ENCODE measurements at places on chromosomes 7 and 10. TPM values are rescaled to one million over a fixed set of nuclear protein-coding genes. Genes with fewer than 3 reads are reported as not detected.

LRRD1 gene
- not detected for total RNA-seq

GLI3 gene
- 33.0 TPM for total RNA-seq

PTN gene
- total RNA-seq, result 207 TPM

FASTK gene
- 71.0 TPM for total RNA-seq

DNA sequence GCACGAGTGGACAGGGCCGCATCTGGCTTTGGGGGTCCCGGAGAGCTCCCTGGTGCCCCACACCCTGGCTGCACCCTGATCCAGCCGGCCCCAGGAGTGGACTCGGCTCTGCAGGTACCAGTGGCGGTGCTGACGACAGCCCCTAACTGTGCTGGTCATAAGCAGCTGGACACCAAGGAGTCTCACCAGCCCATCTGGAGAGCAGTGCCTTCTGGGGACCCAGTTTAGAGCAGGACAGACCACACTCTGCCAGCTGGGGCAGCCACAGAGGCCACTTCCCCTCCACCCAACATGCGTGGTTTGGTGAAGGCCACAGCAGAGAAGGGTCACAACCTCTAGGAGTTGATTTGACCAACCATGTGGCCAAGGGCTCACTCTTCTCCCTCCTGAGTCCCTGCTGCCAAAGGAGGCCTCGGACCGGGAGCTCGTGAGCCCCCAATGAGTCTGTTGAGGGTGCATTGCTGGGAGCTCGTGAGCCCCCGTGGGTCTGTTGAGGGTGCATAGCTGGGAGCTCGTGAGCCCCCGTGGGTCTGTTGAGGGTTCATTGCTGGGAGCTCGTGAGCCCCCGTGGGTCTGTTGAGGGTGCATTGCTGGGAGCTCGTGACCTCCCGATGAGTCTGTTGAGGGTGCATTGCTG, 16.0 kb upstream of the INPP5A start:
- no peak for DNase-seq

CAMK1D gene
- total RNA-seq, result 8.8 TPM

- no peak for DNase-seq
Observed at GRCh38 chr7:72112992-72113391, 299.1 kb downstream of the CALN1 start.

DNA sequence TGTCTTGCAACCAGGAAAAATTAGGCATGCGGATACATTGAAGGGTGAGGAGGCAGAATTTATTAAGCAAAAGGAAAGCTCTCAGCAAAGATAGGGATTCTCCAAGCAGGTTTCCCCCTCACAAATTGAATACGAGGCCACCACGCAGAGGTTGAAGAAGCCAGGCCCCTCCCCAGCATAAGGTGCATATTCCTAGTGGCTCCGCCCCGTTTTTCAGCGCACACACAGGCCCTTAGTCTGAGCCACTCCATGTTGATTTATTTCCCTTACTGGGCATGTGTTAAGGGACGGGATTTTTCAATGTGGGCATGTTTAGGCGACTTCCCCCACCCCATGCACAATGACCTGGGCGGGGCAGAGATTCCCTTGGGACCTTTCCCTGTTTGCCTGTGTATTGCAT, 24.9 kb downstream of the PPP2R2D start:
- no peak for DNase-seq

TMEM213 gene
- not detected for total RNA-seq

TAS2R3 gene
- 1.2 TPM for total RNA-seq

DNA sequence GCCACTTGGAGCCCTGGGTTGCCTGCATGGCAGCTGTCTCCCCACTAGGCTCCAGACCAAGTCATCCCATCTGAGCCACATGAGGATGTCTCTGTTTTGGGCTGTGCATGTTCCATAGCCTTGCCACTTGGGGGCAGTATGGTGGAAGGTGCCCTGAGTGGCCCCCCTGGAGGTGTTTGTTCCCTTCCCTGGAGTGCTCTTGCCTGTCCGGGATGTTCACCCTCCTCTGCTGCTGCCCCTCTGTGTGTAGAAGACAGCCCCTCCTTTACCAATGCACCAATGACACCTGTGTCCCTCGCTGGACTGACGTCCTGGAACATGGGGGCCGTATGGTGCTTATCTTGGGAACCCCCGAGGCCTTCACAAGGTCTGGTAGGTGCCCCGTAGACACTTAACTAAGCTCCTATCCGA, 100.2 kb downstream of the ACTR3B start:
- peak; percentile 28 for DNase-seq

- no peak for DNase-seq
Observed at GRCh38 chr10:22427101-22427500, 81.8 kb downstream of the SPAG6 start.

DNA sequence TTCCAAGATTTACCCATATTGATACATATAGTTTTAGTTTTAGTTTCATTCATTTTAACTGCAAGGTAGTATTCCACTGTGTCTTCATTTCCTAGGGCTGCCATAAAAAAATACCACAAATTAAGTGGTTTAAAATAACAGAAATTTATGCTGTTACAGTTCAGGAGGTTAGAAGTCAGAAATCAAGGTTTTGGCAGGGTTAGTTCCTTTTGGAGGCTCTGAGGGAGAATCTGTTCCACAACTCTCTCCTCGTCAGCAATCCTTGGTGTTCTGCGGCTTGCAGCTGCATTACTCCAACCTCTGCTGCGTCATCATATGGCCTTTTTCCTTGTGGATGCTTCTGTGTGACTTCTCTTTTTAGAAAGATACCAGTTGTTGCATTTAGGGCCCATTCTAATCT, 176.2 kb downstream of the DNAJC1 start:
- no peak for DNase-seq

TMEM184A gene
- total RNA-seq, result 0.22 TPM

POT1 gene
- total RNA-seq, result 108 TPM

DNA sequence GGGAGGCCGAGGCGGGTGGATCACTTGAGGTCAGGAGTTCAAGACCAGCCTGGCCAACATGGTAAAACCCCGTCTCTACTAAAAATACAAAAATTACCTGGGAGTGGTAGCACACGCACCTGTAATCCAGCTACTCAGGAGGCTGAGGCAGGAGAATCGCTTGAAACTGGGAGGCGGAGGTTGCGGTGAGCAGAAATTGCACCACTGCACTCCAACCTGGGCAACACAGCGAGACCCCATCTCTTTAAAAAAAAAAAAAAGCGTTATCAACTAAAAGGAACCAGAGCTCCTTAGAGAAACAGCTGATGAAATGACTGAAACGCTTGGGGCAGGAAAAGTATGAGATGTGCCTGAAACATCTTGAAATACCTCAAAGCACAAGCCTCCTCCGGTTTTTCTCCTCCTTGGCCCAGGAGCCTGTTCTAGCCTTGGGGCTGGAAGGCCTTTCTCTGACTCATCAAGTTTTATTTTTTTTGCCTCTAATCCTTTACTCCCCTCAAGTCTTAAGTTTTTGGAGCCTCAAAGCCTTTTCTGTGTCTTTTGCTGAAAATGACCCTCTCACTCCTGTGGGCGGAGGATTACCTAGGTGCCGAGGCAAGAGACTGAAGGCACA, 2.6 kb upstream of the METTL27 start:
- DNase-seq, result no peak

PIP4K2A gene
- 37.6 TPM for total RNA-seq

- DNase-seq, result no peak
Observed at GRCh38 chr10:85612378-85612775, 754.2 kb downstream of the GRID1 start.

GRCh38 chr10:121886997-121887622, 40.7 kb downstream of the ATE1 start:
- peak; percentile 82 for DNase-seq

DNA sequence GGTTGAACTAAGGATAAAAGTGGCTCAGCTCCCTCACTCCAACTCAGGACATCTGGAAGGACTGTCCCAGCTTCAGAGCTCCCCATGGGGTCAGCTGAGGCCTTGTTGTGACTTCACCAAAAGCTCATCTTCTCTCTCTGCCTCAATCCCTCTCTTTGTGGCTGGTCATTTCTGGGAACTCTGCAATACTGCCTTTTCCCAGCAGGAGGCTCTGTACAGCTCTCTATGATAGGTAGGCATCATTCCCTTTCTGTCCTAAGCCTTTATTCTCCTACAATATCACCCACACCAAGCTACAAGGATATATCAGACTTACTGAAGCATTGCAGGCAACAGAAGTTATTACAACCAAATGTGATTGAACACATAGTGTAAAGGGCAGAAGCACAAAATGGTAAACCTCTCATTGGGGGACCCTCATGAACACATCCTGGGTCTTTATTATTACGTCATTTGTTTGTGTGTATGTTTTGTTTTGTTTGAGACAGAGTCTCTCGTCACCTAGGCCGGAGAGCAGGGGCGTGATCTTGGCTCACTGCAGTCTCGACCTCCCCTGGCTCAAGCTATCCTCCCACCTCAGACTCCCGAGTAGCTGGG, 36.7 kb upstream of the PRPS1L1 start:
- peak; percentile 46 for DNase-seq

DNA sequence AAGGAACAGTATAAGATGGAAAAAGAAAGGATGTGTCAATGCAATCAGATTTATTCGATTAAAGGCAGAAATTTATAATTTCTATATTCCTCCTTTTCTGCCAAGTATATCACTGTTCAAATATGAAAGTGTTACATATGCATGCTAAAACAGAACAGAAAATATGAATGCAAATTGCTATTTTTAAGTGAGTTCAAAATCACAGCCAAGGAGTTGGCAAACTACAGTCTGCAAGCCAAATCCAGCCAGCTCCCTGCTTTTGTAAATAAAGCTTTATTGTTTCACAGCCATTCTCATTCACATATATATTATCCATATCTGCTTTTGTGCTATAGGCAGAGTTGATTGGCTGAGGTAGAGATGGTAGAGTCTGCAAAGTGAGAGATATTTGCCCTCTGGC, 747.2 kb downstream of the ANKRD7 start:
- no peak for DNase-seq

GRCh38 chr10:80160361-80161320, 28.1 kb downstream of the PLAC9 start:
- no peak for DNase-seq

DNA sequence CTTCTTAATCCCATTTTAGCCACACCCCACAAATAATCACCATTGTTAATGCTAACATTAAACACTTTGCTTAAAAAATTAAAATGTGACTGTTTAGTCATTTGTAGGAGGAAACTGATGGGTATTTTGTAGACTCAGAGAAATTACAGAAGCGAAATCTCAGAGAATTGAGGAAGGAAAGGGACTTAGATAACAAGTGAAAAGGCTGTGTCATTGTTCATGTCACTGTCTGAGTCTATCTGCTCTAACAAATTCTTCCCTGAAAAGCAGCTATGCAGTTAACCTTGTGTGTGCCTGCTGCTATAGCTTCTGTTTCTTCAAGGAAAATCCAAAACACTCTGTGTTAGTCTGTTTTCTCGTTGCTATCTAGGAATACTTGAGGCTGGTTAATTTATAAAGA, 40.9 kb upstream of the PLXDC2 start:
- DNase-seq, result no peak

GRCh38 chr10:47183704-47184041, 116.3 kb upstream of the GDF10 start:
- no peak for DNase-seq

- peak; percentile 62 for DNase-seq
Observed at GRCh38 chr10:60572511-60573194, 183.0 kb upstream of the ANK3 start.

GRCh38 chr7:57388761-57389160, 61.2 kb upstream of the ZNF716 start:
- no peak for DNase-seq

PTPN20 gene
- not detected for total RNA-seq

- DNase-seq, result no peak
Observed at GRCh38 chr7:19213746-19214145, 68.5 kb upstream of the FERD3L start.

DNA sequence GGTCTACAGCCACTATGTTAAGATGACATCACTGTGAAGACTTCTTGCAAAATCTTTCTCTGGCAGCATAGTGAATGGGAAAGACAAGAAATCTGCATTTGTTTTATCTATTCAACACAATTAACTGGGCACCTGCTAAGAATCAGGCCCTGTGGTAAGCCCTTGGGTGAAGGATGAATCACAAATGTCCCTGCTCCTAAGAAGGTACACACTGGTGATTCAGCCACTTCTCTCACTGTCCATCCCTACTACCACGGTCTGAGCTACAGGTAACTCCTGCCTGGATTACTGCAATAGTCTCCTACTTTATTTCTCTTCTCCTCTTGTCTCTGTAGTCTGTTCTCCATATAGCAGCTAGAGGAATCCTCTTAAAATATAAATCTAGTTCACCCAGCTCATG, 116.1 kb downstream of the HIBADH start:
- no peak for DNase-seq

GRCh38 chr10:26157734-26158133, 58.8 kb upstream of the GAD2 start:
- DNase-seq, result peak; percentile 31

- DNase-seq, result no peak
Observed at GRCh38 chr10:73959484-73960243, 38.3 kb upstream of the VCL start.

DNA sequence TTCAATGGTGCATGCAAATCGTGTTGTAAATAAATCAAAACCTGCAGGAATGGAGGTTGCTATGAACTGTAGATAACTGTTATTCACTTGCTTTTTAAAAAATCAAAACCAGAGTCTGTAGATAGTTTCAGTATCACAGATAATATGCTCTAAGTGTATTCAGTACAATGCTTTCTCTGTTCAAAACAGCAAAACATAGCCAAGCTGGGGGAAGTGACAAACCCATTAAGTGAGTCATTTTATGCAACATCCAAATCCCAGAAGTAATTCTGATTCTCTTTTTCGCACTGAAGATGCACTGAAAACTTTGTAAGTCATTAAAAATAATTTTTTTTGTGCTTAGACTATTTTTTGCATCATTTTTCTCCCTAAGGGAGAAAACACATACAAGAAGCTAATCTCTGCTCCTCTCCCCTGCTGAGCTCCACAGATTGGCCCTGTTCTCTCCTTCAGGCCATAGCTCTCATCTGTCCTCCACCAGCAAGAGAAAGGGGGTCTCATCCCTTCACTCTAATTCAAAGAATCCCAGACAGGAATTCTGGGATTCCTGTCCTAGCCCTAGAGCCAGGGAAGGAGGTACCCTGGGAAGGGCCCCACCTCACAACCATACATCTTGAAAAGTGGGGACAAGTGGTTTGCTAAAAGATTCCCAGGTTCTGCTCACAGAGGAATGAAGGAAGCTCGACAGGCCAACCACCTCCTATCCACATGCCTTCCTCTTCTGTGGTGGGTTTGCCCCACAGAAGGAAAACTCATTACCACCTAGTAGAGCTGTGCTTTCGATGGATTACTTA, 4.9 kb downstream of the PRTFDC1 start:
- no peak for DNase-seq

PKD1L1 gene
- 0.09 TPM for total RNA-seq

- DNase-seq, result peak; percentile 93
Observed at GRCh38 chr10:71773221-71773971, at the start of gene VSIR. TSS of gene VSIR (minus strand) at chr10:71773520. CDS start at chr10:71773439, 81 bp downstream.

DNA sequence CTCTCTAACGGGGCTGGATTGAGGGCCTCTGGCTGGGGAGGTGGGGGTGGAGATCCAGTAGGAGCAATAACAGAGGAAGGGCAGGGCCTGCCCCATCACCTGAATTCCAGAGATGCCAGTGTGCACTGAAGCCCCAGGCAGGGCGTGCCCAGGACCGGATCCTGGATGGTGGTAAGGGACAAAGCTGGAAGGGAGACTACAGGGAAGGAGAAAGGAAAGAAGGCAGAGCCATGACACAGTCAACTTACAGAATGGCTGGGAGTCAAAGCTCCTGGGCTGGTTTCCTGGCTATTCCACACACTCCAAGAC, 666 bp downstream of the TMEM139 start:
- DNase-seq, result no peak

ADCYAP1R1 gene
- 0.39 TPM for total RNA-seq

- DNase-seq, result no peak
Observed at GRCh38 chr10:4372601-4373000, 453.4 kb upstream of the AKR1E2 start.

GRCh38 chr7:3033136-3033535, 10.5 kb downstream of the CARD11 start:
- DNase-seq, result no peak
